ENCODE measurements at places on chromosomes 11 and 22.
A peak's percentile ranks its signal among the peaks of the same experiment; 100 is the strongest.

DNA sequence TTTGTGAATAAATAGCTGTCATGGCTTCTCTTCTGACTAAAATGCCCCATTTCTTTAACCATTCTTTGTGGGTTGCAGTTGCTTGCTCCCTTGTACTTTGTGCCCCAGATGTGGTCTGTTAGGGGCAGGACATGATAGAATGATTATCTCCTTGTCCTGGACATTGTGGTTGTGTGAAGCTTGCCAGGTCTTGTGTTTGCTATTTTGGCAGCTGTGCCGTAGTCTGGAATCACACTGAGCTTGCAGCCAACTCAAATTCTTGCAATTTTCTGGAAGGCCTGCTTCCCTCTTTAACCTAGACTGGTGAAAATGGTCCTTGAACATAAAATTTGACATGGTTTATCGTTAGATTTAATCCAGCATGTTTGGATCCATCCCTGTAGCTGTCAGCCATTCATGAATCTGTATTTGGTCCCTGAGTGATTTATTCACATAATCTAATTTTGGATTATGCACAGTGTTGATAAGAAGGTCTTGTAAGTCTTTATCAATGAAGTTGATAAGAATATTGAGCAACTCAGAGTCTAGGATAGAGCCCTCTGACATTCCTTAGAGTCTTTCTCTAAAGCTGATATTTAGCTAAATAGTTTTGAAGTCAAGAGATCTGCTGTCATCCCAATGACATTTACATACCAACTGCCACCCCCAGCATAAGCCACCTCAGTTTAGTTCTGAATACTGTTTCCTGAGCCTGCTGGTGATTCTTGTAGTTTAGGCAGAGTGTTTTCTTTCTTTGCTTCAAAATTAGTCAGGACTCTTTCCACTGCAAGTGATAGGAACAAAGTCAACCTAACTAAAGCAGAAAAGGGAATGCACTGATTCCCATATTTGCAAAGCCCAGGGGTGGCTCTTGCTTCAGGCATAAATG lies 9.8 kb downstream of the SPON1 start:
- DNase-seq, result no peak

DNA sequence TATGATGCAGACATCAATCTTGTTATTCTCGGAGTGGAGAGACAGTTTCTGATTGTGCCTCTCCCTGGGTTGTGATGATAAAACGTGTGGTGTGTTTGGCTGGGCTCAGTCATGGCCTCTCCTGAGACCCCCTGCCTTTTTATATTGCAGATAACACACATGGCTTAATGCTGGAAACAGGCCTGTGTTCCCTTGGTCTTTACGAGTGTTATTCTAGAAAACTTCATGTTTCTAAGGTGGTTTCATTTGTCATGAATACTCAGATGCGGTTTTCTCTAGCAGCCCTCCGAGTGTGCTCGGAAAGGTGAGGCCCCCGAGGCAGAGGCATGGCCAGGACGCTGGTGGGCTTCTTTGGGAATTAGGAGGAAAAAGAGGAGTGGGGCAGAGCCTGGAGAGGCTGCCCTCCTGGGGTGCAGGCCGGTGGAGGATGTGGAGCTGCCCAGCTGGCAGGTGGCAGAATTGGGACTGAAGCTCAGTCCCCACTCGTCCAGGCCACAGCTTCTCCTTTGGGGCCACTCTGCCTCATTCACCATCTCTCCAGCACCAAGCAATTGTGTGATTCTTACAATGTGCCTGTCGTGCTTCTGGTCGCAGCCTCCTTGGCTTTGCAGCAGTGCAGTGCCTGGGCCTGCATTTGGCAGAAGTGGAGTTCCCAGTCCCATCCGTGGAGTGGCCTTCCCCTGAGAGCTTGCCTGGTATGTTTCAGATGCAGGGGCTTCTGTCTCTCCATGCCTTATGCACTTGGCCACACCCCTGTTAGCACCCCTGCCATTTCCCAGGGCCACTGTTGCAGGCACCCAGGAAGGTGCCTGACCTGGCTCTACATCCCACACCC lies 309.6 kb downstream of the TBC1D22A start:
- DNase-seq, result no peak

GRCh38 chr22:38034884-38035529 lies 22.2 kb upstream of the PICK1 start:
- DNase-seq, result no peak

DNA sequence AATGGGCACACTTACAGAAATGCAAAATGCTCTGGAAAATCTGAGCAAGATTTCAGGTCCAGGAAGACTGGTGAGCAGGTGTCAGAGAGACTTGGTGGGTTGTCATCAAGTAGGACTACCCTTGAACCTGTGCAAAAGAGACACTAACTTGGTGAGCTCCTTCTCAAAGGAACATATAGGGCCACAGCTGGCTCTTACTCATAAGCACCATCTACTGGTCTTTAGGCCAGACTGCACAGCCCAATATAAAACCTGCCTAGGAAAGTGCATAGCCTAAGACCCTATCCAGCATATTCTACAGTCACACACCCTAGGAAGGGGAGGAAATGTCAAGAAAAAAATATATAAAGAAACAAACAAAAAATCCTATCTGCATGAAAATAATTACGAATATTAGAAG lies 18.2 kb upstream of the OR10W1 start:
- peak; percentile 12 for DNase-seq

GRCh38 chr11:83706566-83706965 lies 420.4 kb upstream of the CCDC90B start:
- DNase-seq, result no peak

DNA sequence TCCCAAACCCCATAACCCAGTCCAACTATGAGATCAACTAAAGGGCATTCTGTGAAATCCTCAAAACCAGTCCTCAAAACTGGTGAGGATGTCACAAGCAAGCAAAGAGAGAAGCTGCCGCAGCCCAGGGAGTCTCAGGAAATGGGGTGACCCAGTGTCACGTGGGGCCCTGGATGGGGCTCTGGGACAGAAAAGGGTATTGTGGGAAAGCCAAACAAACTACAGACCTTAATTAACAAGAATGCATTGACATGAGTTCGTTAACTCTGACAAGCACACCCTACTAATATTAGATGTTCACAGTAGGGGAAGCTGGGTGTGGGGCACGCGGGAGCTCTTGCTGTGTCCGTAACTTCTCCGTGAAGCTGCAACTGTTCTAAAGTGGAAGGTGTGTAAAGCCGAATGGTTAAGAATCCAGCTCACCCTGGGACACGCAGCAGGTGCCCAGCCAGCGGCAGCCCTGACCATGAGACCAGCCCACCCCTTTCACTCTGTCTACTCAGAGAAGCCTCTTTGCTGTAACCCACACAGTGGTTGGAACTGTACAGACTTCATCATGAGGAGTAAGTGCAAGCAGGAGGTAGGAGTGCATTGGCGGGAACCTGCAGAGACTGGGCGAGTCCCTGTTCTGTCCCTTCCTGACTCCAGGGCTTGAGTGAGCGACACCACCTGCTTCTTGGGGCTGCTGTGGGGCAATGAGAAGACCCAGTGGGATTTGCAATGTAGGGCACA lies 17.9 kb downstream of the LINC01488 start:
- no peak for DNase-seq

GRCh38 chr11:48037709-48038468 lies 57.5 kb downstream of the PTPRJ start:
- DNase-seq, result peak; percentile 53

DNA sequence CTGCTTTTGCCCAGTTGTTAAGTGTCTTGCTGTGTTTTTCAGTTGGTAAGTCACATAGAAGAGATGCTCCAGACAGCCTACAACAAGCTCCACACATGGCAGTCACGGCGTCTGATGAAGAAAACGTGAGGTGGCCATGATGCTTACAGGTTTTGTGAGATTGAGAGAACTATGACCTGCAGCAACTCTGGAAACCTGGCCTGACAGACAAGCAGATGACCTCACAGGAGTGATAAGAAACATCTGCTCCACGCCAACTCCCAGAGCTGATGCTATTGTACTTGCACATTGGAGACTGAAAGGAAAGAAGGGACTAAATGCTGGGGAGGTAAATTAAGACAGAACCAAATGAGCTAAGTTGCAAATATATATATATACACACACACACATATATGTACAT lies 28.6 kb upstream of the LDHA start:
- DNase-seq, result no peak

DNA sequence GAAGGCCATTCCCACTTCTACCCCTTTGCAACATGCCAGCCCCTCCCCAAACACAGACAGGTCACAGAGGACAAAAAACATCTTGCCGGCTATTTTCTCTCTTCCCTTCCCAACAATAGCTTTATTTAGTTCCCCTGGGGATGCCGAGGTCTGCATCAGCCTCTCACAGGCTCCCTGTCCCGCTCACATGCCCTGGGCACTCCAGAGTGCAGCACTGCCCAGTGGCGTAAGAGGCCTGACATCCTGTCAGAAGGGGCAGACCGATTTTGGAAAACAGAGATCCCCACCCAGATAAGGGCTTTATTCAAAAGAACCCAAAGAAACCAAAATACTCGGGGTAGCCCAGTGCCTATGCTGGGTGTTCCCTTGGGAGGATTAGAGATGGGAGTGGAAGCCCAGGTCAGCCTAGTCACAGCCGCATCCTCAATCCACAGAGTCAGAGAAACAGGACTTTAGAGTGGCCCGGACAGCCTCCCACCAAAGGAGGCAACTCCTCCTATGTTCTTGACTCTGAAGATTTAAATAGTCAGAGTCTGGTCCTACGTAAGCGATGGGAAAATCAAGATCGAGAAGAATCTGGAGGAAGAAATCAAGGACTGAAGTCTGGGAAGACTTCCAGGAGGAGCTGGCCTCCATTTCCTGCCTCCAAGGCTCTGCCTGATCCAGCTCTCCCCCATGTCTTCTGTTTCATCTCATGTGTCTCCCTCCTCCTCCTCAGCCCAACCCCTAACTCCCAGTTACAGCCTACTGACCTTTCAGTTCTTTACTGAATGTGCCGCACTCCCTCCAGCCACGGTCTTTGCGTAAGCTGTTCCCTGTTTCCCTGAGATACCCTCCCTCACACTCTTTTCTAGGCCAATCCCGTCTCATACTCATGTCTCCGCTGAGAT lies 129.3 kb downstream of the FBXO7 start:
- no peak for DNase-seq

DNA sequence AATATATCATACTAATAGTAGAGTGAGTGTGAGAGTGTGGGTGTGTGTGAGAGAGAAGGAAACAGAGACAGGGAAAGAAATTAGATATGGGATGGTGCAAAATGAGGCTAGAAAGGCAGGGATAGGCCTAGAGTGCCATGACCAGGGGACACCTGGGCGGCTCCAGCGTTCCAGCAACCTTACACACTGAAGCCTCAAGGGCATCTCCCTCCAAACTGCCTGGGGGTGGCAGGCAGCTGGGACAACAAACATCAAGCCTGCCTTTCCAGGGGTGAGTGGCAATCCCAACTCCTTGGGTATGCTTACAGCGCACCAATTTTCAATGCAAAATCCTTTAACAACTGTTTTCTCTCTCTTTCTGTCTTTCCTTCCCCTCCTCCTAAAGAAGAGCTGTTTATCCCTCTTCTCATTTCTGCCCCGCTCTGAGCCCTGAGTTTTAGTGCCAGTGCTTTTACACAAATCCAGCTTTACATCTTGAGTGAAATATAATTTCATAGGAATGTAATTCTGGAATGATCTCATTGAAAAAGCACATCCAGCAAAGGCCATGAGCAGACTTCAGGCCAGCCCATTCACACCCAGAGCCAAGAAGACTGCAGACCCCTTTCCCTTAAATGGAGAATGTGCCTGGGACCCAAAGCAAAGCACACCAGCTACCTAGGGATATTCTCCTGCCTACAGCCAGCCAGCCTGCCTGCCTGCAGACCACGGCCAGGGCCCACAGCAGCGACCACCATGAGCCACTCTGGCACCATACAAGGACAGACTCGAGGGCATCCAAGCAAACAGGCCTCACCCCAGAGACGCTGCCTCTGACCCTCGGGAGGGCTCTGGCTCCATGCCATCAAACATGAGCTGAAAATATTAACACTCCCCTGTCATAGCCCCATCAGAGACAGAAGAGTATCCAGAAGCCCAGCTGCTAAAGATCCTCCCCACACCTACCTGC lies 90.3 kb downstream of the RPL27A start:
- no peak for DNase-seq

DNA sequence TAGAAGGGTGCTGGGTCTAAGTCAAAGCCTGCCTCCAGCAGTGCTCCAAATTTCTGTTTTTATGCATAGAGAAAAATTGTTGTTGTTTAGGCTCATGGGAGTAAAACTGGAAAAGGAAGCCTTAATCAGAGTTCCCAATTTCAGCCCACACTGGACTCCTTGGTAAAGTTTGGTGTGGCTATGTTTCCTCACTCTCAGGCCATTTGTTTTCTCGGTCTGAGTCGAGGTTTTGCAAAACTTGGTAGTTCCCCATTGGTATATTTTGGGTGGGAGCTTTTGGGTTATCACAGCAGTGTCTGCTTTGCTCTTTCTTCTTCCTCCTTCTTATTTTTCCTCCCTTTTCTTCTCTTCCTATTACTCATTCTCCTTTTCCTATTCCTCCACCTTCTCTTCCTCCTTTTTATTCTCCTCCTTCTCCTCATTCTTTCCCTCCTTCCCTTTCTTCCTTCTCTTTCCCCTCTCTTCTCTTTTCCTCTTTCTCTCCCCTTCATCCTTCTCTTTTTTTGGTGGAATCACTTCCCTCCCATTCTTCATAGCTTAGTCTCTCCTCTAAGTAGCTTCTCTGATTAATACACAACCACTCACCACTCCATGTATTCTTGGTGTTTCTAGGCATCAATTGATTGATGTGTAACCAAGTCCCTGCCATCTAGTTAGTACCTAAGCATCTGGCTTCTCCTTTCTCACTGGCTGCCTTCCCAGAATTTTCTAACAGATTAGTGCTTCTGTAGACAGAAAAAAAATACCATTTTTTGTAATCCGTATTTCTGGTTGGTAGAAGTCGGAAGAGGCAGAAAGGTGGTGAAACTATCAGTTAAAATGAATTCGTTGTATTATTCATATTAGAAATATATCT lies 10.1 kb downstream of the SLC5A1 start:
- DNase-seq, result no peak

DNA sequence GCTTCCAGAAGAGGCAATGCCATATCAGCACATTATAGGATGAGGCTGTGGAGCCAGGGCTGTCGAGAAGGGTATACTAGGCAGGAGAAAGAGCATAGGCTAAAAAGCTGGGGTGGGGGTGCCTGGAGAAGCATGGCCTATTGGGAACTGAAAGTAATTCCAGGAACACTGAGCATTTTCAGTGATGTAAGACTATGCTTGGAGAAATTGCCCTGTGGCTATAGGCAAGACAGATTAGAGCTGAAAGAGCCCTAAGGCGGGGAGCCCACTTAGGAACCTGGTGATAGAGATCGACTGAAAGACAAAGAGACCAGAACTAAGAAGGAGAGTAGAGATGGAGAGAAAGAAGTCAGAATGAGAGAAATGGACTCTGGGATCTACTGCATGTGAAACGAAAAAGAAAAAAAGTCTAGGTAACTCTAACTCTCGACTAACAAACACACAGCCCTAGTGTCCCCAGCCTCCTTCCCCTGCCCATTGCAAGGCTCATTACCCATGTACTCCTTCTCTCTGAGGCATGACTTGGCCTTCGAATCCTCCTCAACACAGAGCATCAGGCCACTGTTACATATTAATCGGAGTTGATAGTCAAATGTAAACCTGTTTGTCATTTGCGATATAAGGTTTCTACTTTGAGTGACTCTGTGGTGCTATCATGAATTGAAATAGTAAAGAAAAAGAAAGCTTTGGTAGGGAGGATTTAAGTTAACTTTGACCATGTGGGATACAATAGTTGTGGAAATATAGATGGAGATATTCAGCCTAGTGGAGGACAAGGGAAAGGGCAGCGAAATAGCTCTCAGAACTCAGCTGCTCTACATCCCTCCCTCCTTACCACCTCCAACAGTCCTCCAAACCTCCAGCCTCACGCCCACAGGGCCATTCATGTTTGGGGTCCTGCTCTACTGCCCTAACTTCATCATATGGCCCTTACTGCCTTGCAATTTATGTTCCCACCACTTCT lies 52.3 kb upstream of the BMAL1 start:
- DNase-seq, result no peak

Data from H4 (cell line).